A549 treated with DMSO at 1 μM for 4 hours (cell line): ENCODE measurements at places on chromosomes 5 and 9. TPM values are rescaled to one million over a fixed set of nuclear protein-coding genes. Genes with fewer than 3 reads are reported as not detected.

Gene SGCD
- total RNA-seq: 3.7 to 4.9 TPM (median 4.0 TPM) in 5 replicates

Gene SEMA6A
- 0.05 to 0.31 TPM (median 0.17 TPM) in 5 replicates for total RNA-seq

Gene SHB
- 41.7 to 58.5 TPM (median 57.3 TPM) in 5 replicates for total RNA-seq

Gene PCDHGB2
- 0.09 to 0.20 TPM (median 0.14 TPM) in 4 of 5 replicates, not detected in the other for total RNA-seq

Gene SLC25A2
- total RNA-seq: not detected in 5 replicates

Gene RICTOR
- total RNA-seq: 9.6 to 16.6 TPM (median 13.0 TPM) in 5 replicates

Gene ACSL6
- 0.07 to 0.16 TPM (median 0.10 TPM) in 4 of 5 replicates, not detected in the other for total RNA-seq

Gene SLC26A2
- total RNA-seq: 23.0 to 36.5 TPM (median 29.5 TPM) in 5 replicates

Gene FAM120A
- 77.5 to 95.0 TPM (median 88.2 TPM) in 5 replicates for total RNA-seq

Gene ARHGEF37
- 0.73 to 1.3 TPM (median 0.89 TPM) in 5 replicates for total RNA-seq

Gene PFN3
- not detected in 5 replicates for total RNA-seq

Gene ABL1
- 40.7 to 58.9 TPM (median 52.2 TPM) in 5 replicates for total RNA-seq

Gene FBN2
- 14.1 to 21.8 TPM (median 20.7 TPM) in 5 replicates for total RNA-seq

Gene TRIP13
- total RNA-seq: 54.3 to 72.1 TPM (median 66.0 TPM) in 5 replicates

Gene PTRH1
- total RNA-seq: 10.4 to 17.0 TPM (median 14.5 TPM) in 5 replicates

Gene PCDHA6
- total RNA-seq: 0.08 to 0.10 TPM (median 0.09 TPM) in 3 of 5 replicates, not detected in the others

Gene TMEM232
- total RNA-seq: 0.24 TPM in 1 of 5 replicates, not detected in the others

Gene CCNO
- 7.1 to 8.7 TPM (median 8.6 TPM) in 5 replicates for total RNA-seq

Gene HK3
- total RNA-seq: not detected in 5 replicates

Gene ABCA1
- 6.3 to 8.7 TPM (median 6.5 TPM) in 5 replicates for total RNA-seq
